ENCODE measurements at places on chromosomes 12 and 14.

GRCh38 chr14:69841656-69842055, 37.6 kb upstream of the SMOC1 start:
- no peak for DNase-seq

GRCh38 chr14:67429510-67430205, 17.7 kb upstream of the PLEK2 start:
- no peak for DNase-seq

- no peak for DNase-seq
These were observed 36.8 kb upstream of the SPTSSA start for GRCh38 chr14:34498684-34499412.

- no peak for DNase-seq
These were observed 89.3 kb upstream of the NAP1L1 start for GRCh38 chr12:76173756-76174155.

GRCh38 chr14:39582028-39582654, 149.9 kb upstream of the FBXO33 start:
- DNase-seq, result no peak
